Activated naive CD4-positive, alpha-beta T cell treated with anti-CD3 and anti-CD28 coated beads for 36 hours (primary cell): ENCODE measurements at places on chromosomes 5 and 9.

- DNase-seq: no peak
Observed at GRCh38 chr5:172886974-172887501, 53.0 kb downstream of the ERGIC1 start.

DNA sequence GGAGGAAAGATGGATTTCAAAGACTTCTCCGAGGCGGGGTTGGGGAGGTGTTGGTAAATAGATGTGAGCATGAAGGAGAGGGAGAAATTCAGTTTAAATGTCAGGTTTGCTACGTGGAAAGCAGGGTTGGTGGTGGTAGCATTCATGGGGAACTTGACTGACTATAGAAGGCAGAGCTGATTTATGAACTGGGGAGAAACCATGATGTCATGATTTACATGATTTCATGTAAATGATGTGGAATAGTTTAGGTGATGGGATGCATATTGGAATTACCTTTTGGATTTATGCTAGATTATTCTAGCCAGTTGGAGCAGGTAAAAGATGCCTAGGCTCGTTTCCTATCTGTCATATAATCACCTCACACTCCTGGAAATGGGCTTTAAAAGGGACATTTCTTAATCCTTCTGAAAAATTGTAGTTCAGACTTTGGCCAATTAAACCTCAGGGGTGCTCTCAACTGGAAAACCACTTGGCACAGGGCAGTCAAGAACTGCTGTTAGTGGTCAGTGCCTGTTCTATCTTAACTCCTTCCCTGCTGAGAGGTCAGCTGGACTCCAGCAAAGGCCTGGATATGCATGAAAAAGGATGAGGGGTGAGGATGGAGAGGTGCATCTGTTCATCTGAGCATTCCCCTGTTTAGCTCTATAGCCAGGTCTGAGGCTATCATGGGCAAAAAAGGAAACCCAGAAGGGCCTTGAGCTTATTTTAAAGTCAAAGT, 50.1 kb upstream of the BASP1 start:
- no peak for DNase-seq

GRCh38 chr9:86328156-86328555, 26.1 kb downstream of the TUT7 start:
- DNase-seq: no peak

DNA sequence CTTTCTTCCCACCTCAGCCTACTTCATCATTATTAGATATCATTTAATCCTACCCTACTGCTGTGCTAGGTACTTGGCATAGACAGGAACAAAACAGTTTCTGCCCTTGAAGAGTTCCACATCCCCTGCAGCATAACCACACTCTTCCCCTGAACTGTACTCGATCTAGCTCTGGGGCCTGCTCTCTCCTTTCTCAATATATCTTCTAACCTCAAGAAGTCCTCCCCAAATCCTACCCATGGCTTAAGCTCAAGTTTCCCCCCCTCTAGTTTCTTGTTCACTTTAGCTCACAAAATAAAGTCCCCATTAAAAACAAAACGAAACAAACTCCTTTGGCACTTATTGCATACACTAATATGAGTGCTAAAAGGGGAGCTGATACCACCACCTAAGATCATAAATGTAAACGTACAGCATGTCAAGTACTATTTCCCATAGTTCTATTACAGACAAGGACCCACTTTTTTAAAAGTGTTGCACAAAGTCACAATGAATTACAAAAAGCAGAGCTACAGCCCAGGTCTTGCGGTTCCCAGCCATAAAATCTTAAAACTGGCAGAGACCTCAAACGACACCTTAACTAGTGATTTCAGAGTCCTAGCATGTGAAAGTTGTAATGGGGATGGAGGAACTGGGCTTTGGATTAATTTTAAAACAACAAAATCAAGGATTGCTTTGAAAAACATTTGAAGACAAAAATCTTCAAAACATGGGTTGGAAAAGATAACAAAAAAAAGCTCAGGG, 80.7 kb downstream of the PTPDC1 start:
- no peak for DNase-seq

GRCh38 chr9:32426278-32426939, 42.0 kb downstream of the ACO1 start:
- no peak for DNase-seq

DNA sequence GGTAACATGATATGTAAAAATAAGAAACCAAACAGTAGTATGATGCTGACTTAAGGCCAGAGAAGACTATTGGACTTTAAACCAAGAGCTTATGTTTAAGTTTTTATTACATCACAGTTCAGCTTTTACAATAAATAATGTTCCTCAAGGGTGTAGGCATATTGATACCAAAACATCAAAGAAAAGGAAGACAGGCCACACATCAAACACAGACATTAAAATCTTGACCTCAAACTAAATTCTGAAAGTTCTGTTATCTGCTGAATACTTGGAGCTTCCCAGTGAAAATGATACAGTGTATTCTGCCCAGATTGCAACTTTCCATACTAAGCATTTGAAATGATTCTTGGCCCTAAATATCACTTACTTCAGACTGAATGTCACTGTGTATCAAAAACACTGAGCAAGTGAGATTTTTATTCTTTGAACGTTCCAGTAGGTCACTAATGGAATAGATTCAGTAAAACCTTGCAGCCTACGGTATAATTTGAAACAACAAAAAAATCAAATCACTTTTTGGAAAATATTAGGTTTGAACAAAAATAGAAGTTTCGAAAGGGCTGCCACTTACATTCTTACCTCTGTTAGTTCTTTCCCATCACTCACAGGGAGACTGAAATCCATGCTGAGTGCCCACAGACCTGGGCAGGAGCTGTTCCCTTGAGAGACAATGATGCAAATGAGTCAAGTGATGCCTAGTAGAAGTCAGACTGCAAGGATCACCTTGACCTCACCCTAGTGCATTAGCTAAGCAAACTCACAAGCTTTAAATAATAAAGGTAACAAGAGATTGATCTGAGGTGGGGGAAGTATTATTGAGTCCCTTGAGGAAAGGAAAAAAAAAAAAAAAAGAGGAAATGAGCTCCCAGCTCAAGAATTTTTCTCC, 2.5 kb downstream of the LPAR1 start:
- DNase-seq: no peak

DNA sequence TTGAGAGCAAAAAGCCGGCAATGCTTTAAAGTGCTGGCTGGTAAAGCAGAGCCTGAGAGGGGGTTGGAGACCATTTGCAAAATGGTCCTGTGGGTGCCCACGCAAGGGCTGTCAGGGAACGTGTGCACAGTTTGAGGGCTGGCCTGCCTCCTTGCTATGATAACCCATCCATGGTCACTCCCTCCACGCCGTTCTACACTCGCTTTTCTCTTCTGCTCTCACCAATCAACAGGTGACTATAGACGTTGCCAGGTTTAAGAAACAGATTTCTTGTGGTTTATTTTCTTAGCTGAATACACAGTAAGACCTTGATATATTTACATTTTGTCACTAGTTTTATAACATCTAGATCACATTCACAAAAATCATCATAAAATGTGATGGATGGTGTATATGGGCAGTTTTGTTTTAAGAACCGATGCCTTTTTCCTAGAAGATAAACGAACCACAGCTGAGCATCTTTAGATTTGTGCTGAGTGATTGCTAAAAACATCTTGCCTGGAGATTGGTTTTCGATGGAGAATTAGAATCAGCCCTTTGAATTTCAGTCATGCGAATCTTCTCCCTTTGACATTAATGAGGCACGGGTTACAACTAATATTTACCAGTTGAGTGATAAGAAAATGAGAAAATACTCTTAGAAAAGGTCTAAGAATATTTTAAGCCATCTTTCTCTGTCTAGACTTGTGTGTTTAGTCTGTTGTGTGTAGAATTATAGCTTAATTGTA, 13.9 kb downstream of the MAP1B start:
- DNase-seq: no peak

DNA sequence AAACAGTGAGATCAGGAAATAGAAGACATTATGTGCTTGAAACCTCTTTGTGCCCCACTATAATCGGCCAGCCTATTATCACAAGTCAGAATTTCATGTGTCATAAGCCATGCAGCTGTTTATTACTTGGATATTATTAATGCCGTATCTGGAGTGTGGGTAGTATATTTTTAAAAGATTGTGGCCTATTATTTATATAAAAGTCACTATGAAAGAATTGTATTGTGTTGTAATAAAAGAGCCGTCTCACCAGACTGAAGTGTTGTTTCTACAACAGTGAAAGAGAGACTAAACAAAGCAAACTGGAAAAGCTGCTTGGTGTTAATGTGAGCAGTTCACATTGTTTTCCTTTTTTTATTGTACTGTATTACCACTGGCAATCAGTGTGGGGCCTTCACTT, 449.1 kb downstream of the PSAT1 start:
- DNase-seq: no peak

DNA sequence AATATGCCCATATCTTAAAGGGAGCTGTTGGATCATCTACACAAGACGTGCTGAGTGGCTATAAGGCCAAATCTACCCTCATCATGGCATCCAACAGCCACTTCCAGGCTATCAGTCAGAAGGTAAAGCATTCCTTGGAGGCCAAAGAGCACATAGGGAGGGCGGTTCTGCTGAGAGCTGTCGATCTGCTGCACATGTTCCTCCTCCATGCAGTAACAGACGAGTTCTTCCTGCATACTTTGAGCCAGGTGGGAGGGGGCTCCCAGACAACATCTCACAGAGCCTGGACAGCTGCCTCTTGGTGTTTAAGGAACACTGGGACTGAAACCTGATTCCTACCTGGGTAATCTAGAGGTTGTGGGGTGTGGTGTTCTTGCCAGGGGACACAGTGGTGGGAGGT, 93.3 kb upstream of the RAI14 start:
- no peak for DNase-seq

GRCh38 chr9:135067096-135067710, 20.3 kb upstream of the OLFM1 start:
- no peak for DNase-seq

GRCh38 chr5:42749020-42749419, 7.6 kb upstream of the CCDC152 start:
- DNase-seq: no peak

- DNase-seq: no peak
Observed at GRCh38 chr5:168413062-168413461, 73.2 kb upstream of the RARS1 start.

DNA sequence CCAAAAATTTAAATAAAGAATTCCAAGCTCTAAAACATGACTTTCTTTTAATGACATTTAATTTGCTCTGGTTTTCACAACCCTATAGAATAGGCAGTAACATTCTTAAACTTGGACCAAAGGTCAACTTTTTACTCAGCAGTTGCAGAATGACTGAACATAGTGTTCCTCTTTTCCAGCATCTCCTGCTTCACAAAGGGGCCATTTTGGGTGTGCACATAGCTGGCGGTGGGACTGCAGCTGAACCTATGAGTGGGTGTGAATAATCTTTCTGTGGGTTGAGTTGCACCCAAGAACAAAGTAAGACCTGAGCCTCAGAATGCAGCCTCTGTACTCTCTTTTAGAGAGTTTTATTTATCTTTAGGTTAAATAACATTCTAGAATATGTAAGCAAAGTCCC, 96.9 kb upstream of the HAPLN1 start:
- DNase-seq: no peak

DNA sequence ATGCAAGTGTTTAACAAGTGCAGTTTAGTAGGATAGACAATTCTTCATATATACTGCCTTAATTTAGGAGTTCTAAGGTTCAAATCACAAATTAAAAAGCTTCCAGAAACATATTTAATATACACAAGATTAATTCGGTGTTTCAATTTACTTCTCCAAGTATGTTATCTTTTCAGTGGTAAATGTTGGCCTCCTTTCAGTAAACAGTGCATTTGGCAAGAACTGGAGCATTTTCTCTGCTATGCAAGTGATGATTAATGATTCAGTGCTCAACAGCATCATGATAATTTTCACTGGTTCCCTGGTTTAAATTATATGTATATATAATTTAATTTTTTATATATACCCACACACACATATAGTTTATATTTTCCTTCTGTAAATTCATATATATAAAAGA, 541.7 kb downstream of the EFNA5 start:
- no peak for DNase-seq

DNA sequence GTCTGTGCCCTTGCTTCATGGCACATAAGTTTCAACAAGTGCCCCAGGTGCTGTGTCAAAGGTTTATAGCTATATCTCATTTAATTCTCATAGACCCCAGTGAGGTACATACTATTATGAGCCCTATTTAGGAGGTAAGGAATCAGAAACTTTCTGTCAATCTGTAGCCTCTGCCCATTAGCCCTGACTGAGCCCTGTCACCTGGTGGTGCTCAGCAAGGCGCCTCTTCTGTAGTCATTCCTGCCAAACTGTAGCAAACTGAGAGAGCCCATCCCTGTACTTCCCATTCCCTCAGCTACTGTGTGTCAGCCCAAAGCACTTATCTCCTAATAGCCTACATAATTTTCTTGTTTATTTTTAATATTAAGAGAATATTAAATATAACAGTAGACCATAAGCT, 46.5 kb upstream of the FOXI1 start:
- DNase-seq: no peak

DNA sequence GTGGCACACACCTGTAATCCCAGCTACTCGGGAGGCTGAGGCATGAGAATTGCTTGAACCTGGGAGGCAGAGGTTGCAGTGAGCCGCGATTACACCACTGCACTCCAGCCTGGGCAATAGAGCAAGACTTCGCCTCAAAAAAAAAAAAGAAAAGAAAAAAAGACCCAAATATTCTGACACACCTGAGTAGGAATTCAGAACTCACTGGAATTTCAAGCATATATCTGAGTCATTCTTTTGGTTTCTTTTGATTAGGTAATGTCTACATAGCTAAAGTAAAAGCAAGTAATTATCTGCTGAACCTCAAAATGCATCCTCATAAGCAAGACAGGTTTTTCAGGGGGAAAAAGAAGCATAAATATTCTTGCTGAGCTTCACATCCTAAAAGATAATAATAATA, 35.9 kb downstream of the ANKRD31 start:
- DNase-seq: no peak

GRCh38 chr9:6838158-6838557, 80.4 kb downstream of the KDM4C start:
- no peak for DNase-seq

- DNase-seq: no peak
Observed at GRCh38 chr9:37911271-37911681, 7.3 kb upstream of the SLC25A51 start.

DNA sequence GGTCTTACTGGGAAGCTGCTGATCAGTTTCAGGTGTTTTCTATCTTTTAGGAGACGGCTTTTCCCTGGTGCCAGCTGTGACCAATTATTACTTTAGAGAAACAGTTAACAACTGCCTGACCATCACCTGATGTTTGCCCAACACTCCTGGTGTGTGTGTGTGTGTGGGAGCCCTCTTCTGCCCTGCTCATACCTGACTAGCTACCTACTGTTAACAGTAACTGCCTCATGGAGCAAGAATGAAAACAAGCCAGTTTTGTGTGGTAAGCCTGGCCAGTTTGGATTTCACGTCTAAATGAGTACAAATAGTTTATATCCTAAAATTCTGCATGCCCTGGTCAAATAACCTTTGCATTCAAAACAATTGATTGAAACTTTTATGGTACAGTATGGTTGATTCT, 46.1 kb upstream of the RIOK2 start:
- DNase-seq: no peak
